ENCODE measurements at places on chromosomes 1 and 21.
A peak's percentile ranks its signal among the peaks of the same experiment; 100 is the strongest.

- H3K27ac ChIP-seq, result no peak overlapping the region
- no peaks in the 10 kb centered on the region for H3K4me1 ChIP-seq
- H3K4me3 ChIP-seq, result no peak overlapping the region
- no peak for DNase-seq
- H3K27me3 ChIP-seq, result no peaks in the 10 kb centered on the region
These were observed 1639.3 kb downstream of the KCNT2 start for GRCh38 chr1:194968916-194969315.

DNA sequence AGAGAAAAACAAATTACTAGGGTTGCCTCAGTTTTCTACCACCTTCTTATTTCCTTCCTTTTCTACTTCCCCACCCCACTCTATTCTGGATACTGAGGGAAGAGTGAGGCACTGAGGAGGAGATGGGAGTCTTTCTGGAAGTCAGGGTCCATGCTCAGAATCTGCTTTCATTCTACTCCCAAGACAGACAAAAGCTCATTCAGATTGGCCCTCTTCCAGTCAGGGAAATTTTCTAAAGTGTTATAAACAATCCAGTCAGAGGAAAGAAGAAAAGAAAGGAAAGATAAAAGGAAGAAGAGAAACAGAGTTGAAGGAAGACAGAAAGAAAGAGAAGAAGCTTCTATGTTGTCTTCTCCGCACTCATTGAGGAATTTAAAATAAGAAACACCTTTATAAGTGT is 228.6 kb downstream of the COP1 start:
- no peak for DNase-seq
- no peaks in the 10 kb centered on the region for H3K4me1 ChIP-seq
- H3K27me3 ChIP-seq, result no peaks in the 10 kb centered on the region

GRCh38 chr1:223276029-223276428 is 87.9 kb downstream of the SUSD4 start:
- H3K4me3 ChIP-seq, result no peak overlapping the region
- H3K36me3 ChIP-seq, result no peaks in the 10 kb centered on the region
- DNase-seq, result no peak
- no peaks in the 10 kb centered on the region for H3K27me3 ChIP-seq

DNA sequence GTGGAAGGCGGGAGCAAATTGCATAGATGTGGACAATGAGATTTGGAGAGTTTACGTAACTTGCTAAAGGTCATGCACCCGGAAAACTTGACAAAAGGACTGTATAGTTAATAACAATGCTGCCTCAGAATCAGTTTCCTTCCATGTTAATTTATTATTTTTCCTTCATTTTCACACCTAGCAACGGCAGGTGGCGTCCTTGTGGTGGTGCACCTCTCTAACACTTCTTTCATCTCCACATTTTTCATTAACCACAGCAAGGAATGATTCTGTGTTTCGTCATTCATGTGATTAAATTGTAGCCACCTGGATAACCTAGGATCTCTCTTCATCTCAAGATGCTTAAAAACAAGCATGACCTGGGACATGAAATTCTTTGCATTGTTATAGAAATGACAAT is 2133.0 kb downstream of the NCAM2 start:
- no peak overlapping the region for H3K4me3 ChIP-seq
- no peaks in the 10 kb centered on the region for H3K4me1 ChIP-seq
- no peak for DNase-seq
- H3K27me3 ChIP-seq, result no peaks in the 10 kb centered on the region
- H3K36me3 ChIP-seq, result no peaks in the 10 kb centered on the region
- H3K27ac ChIP-seq, result no peak overlapping the region

DNA sequence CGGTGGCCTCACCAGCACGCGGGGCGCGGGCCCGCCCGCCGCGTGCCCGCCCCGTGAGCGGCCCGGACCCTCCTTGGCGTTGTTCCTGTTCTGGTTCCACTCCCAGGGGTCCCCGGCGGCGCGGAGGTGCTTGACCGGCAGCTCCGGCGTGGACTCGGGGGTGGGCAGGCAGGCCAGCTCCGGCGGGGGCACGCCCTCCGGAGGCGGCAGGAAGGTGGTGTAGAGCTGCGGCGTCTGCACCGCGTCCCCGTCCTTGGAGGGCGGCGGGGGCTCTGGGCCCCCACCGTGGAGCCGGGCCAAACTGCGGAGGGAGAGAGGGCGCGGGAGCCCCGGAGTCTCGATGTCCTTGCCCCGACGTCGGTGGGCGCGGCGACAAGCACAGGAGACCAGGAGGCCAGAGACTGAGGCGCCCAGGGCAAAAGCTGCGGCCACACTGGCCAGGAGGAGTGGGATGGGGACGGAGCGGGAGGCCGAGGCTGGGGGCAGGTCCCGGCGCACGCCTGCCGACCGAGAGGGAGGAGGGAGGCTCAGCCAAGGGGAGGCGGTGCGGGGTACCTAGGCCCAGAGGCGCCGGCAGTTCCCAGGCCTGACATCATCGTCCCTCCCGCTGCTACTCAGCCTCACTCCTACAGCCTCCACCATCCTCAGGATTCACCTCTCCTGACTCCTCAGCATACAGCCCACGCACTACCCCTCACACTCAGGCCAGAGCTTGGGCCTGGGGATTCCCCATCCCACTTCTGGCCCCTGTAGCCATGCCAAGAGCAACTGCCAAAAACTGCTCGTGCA is 13.2 kb downstream of the SEMA6C start:
- no peaks in the 10 kb centered on the region for H3K4me1 ChIP-seq
- no peaks in the 10 kb centered on the region for H3K36me3 ChIP-seq
- no peak overlapping the region for H3K27ac ChIP-seq
- DNase-seq, result no peak
- H3K27me3 ChIP-seq, result no peaks in the 10 kb centered on the region

DNA sequence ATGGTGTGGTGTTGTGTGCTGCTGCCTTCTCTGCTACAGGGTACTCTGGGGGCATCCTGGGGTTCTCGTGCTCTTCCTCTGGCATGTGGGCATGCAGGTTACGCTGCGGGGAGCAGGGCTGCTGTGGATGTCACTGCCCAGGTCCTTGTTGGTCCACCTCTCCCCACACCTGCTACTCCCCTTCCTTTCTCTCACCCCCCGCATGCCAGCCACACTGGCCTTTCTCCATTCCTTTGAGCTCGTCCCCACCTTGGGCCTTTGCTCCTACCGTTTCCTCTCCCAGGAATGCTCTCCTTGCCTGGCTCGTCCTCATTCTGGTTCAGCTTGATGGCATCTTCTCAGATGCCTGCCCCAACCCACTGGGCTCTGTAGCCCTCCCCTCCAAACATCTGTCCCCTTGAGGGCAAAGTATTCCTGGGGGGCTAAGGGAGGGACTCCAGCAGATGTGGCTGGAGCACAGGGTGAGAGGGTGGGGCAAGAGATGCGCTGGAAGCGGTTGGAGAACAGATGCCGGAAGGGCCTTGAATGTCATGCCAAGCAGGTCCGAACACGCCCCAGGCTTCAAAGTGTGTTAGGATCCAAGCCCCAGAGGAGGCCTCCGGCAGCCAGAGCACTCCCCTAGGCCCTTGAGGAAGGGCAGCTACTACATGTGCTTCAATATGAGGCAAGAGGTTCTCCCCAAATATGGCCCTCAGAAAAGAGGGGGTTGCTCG is 23.4 kb downstream of the DMRTB1 start:
- H3K36me3 ChIP-seq, result no peaks in the 10 kb centered on the region
- H3K4me1 ChIP-seq, result no peaks in the 10 kb centered on the region
- no peak overlapping the region for H3K27ac ChIP-seq
- H3K27me3 ChIP-seq, result no peaks in the 10 kb centered on the region

DNA sequence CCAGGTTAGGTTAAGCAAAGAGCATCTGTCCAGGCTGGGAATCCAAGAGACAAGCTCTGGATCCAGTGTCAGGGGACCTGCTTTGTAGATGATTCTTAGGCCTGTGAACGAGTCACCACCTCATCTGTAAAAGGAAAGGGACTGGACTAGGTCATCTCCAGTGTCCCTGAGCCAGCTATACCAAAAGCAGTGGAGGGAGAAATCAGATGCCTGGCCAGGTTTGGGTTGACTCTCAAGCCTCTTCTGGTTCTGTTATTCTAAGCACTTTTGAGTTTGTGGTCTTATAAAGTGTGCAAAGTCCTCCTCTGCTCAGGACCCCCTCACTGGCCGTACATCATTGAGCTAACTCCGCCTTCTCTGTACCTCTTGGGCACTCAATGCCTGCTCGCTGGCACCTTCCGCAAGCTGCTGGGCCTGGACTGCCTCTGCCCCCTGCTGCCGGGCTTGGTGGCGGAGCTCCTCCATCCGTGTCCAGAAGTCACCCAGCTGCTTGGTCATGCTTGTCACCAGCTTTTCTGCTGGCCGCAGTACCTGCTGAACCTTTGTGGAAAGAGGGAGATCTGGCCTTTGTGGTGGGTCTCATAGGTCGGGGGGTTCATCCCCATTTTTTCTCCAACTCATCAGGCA is 33.6 kb downstream of the CAMK1G start:
- no peak overlapping the region for H3K4me3 ChIP-seq
- no peaks in the 10 kb centered on the region for H3K36me3 ChIP-seq
- no peaks in the 10 kb centered on the region for H3K4me1 ChIP-seq
- no peaks in the 10 kb centered on the region for H3K27me3 ChIP-seq
- no peak overlapping the region for H3K27ac ChIP-seq

- no peak overlapping the region for H3K27ac ChIP-seq
- H3K4me1 ChIP-seq, result no peaks in the 10 kb centered on the region
- no peak overlapping the region for H3K4me3 ChIP-seq
- peak; percentile 28 for DNase-seq
These were observed 39.0 kb upstream of the CADM3 start for GRCh38 chr1:159132271-159132881.

All from effector memory CD4-positive, alpha-beta T cell (primary cell).